ENCODE measurements at places on chromosomes 1 and 21.

GRCh38 chr1:168723000-168723399 is 6.0 kb downstream of the DPT start:
- no peak for DNase-seq

DNA sequence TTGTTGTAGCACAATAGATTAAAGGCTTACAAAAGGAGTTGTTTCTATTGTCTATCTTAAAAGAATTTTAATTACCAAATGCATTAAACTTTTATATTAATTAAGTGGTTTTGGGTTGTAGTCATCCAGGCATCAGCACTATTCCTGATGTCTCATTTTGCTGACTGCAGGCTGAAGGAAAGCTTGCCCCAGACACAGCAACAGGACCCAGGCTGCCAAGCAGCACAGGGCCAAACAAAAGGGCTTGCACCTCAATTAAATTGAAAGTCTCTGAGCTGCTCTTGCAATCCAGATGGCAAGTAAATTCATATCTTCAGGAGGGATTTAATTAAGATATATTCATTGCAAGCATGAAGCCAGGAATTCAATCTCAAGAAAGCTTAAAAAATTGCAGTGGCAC is 80.7 kb upstream of the CHODL start:
- no peak for DNase-seq

DNA sequence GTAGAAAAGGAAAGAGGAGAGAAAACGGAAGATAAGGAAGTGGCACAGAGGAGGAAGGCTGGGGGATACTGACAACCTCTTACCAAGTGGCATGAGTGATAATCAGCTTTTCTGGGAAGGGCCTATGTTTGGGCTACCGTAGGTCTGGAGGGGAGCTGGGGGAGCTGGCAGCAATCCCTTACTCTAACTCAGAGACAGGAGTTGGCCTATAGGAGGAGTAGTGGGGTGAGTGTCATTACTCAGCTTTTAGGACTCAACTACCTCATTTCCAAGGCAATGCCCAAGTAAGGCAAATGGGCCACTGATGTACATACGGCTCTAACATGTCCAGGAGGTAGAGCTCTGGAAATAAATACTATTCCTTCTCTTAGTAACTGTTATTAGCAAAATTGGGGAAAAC is 48.7 kb upstream of the DMRTA2 start:
- no peak for DNase-seq

DNA sequence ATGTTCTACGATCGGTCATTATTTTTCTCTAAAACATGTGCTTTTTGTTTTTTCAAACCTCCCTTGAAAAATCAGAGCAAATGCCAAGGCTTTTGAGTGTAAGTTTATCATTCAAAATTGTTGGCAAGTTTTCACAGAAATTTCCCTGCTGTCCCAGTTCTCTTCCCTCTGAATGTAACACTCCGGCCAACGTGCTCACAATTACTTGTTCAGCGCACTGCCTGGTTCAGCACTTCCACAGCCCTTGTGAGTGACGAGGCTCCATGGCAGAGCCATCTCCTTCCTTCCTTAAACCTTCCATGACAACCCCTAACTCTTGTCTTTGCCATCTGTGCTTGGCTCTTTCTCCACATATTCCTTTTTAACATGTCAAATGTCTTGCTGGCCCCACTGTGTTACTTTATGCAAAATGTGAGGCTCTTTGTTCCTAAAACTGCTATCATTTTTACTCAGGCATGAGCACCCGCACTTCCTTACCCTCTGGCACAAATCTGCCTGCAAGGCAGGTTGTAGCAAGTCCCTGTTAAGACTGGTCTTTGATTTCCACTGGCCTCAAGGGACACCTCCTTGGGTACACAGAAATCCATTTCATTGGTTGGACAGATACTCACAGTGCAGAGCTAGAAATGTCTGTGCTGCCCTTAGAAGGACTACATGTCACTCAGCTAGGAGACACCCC is 142.8 kb downstream of the HUNK start:
- no peak for DNase-seq

GRCh38 chr1:6121021-6121421 is 59.1 kb downstream of the CHD5 start:
- no peak for DNase-seq

DNA sequence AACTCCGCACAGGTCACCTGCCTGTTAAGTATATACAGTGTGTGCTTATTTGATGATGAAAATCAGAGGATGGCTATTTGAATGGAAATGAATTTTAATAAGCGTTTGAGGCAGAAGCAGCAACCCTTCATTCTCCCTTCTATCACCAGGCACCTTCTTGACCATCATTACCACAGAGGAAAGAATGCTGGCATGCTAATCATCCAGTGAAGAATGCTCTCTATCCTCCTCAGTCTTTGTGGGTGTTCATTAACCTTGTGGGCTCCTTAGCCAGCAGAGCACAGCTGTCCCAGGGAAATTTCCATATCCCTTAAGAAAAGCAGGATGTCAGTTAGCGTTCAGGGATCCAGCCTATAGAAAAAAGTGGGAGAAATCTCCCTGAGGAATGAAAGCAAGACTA is 428.0 kb upstream of the CAMK1G start:
- DNase-seq = no peak

GRCh38 chr1:28170001-28170596 is 6.4 kb downstream of the PTAFR start:
- no peak for DNase-seq

GRCh38 chr1:22143065-22144033 is at the start of gene WNT4:
Gene WNT4 (minus strand): TSS chr1:22143097. CDS start chr1:22142922, 175 bp downstream.
- DNase-seq = peak; percentile 48

GRCh38 chr1:197633447-197634078 is 141.7 kb downstream of the DENND1B start:
- no peak for DNase-seq

DNA sequence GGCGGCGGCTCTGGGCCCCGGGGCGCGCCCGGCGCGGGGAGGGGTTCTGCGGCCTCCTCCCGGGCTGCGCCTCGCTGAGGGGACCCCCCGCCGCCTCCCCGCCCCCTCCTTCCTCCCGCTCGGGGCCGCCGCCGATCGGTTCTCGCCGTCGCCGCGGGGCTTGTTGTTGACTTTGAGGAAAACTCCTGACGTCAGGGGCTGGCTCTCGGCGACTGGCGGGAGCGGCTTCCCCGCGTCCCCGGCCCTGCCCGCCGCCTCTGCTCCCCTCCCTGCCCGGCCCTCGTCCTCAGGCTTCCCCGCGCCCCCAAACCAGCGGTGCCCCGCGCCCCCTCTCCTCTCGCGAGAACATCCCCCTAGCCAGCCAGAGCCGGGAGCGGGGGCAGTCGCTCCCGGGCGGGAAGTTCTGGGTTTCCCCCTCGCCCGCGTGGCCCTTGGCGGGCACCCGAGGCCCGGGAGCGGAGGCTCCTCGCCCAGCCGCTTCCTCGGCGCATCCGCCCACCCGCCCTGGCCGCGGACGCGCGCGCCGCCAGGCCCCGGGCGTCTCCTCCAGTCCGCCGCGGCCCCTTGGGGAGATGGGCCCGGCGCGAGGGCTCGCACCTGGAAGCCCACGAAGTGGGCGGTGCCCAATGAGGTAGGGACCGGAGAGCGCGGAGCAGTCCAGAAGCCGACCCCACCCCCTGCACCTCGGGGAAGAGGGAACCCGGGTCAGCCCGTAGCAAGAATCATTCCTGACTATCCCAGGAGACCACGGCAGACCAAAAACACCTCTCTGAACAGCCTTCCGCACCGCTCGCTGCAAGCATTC is 611 bp upstream of the AKT3 start:
- peak; percentile 44 for DNase-seq

- no peak for DNase-seq
These were observed 206.3 kb upstream of the KCTD3 start for GRCh38 chr1:215360758-215361157.

DNA sequence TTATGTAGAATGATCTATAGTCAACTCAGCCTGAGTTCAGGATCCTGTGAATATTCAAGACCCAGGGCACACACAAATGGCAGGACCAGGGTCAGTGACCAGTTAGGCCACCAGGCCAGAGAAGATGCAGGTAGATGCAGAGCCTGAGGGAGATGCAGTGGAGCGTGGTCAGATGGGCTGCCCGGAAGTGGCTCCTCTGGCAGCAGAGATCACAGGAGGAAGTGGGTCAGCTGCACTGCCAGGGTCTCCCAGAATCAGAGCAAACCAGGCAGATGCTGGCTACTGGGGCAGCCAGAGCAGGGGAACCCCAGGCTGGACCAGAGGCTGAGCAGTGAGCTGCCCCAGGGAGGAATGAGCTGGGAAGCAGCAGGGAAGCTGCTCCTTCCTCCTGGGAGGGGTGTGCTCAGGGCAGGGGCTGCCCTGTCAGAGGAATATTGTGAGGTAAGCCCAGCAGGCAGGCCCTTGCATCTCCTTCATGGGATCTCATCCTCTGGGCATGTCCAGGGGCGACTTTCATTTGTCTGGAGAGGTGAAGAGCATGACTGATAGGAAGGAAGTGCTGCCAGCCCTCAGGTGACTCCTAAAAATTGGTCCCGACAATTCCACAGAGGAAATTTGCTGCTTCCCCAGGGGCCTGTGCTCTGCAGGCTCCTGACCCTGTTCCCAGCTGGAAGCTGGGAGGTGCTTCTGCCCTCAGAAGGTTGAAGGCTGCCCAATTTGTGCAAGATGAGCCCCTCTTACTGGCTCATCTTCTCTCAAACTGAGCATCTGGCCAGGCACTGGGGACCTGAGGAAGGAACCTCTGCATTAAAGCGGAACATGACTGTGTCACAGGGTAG is 49.3 kb downstream of the STUM start:
- DNase-seq = no peak

DNA sequence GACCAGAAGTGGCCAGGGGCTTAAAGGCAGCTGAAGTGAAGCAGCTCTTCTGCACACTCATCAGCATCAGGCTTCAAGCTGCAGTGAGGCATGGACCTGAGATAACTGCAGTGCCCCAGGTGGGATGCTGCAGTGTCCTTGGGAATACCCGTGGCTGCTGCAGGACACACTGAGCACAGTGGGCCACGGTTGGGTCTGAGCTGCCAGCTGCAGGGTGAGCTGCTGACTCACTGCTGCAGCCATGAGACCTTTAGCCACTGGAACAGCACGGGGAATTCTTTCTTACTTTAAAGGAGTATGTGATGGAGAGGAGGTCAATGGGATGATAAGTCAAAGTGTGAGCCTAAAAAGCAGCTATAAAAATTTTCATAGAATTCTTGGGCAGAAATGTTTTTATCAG is 102.1 kb downstream of the XCL2 start:
- DNase-seq = no peak

- DNase-seq = no peak
These were observed 30.9 kb downstream of the DNAI4 start for GRCh38 chr1:66893712-66894111.

DNA sequence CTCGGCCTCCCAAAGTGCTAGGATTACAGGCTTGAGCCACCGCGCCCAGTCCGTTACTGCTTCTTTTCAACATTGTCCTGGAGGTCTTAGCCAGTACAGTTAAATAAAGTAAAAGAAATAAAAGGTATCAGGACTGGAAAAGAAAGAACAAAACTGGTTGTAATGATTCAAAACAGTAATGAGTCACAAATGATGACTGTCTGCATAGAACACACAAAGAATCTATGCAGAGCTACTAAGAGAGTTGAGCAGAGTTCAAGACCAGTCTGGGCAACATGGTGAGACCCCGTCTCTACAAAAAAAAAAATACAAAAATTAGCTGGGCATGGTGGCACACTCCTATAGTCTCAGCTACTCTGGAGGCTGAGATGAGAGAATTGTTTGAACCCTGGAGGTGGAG is 23.4 kb downstream of the BCAR3 start:
- no peak for DNase-seq

DNA sequence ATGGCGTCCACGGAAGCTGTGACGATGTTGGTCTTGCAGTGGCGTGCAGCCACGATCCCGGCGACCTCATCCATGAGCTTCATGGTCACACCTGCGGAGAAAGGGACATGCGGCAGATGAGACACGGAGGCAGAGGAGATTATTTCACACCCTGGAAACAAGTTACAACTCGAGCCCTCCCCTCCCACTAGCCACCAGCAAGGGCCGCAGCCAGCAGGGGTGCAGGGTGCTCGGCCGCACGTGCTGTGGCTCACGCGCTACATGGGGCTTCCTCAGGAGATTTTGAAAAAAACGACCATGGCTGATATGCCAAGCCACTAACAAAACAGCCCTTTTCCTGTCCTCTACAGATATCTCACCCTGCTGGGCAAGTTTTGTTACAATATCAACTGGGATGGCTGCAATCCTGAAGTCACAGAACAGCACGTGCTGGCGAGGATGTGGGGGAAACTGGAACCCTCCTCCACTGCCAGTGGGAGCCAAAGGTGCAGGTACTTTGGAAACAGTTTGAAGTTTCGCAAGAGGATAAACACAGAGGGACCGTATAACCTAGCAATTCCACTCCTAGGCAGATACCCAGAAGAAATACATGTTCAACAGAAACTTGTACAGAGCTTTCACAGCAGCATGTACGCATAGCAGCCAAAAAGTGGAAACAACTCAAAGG is 34.1 kb upstream of the GPR153 start:
- no peak for DNase-seq

GRCh38 chr1:89444791-89445190 is 79.8 kb upstream of the LRRC8B start:
- DNase-seq = no peak

DNA sequence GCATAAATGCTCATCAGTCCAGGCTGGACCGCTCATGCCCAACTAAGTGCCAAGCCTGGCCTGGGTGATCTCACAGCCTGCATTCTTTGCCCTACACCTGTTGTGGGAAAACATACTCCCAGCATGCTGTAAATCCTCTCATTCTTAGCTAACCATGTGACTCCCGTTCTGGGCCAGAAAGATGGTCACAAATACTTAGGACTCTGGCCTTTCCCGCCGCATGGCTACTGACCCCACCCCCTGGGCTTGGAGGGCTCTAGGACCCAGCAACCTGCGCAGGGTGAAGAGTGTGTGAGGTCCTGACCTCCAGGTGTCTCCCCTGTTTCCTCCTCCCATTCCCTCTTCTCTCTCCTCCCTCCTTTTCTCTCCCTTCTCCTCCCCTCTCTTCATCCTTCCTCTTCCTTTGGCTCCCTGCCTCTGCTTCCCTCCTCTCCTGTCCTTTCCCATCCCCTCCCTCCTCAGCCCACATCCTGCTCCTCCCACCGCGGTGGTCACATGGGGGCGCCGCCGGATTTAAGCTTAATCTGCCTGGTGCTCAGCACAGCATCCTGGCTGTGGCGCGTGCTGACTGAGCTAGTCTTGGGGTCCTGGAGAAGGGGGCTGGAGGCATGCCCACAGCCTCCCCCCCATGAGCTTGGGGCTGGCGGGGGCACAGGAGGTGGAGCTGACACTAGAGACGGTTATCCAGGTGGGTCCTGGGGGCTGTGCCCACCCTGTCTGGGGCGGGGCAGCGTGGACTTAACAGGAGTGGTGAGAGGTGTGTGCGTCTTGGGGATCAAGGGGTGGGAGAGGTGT is at the start of gene CROCC:
Gene CROCC, plus strand, starts transcription at position 541 of the 795 bp plus-strand sequence. Its CDS starts 88 bp downstream, at position 629.
- no peak for DNase-seq

- DNase-seq = no peak
These were observed 118.0 kb downstream of the KAZN start for GRCh38 chr1:14716474-14716873.

Data from germinal center (tissue), 1 donor.